ENCODE measurements at places on chromosomes 7 and 10.
A peak's percentile ranks its signal among the peaks of the same experiment; 100 is the strongest.

GRCh38 chr7:70165477-70166170 is 567.3 kb downstream of the AUTS2 start:
- DNase-seq, result no peak

DNA sequence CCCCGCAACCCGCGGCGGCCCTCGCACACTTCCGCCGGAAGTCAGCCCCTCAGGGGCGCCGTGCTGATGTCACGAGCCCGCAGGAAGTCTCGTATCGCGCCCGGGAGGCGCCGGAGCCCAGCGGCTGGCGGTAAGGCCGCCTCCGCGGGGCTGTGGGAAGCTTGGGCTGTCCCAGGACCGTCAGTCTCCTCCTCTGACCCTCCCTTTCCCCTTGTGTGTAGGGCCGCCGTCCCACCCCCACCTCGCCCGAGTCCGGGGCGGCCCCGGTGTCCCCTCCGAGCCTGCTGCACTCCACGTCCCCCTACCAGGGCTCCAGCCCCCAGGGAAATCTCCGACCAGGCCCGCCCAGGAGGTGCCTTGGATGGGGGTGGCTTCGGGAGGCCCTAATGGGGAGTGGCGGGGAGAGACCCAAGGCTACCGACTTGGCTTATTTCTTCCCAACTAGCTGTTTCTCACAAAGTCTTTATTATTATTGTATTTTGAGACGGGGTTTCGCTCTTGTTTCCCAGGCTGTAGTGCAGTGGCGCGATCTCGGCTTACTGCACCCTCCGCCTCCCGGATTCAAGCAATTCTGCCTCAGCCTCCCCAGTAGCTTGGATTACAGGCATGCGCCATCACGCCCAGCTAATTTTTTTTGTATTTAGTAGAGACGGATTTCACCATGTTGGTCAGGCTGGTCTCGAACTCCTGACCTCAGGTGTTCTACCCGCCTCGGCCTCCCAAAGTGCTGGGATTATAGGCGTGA is at the start of gene ZDHHC4:
ZDHHC4 (plus strand) TSS at position 86 of the 745 bp plus-strand sequence. CDS start 3,108 bp downstream, outside the sequence.
- DNase-seq, result peak; percentile 75

DNA sequence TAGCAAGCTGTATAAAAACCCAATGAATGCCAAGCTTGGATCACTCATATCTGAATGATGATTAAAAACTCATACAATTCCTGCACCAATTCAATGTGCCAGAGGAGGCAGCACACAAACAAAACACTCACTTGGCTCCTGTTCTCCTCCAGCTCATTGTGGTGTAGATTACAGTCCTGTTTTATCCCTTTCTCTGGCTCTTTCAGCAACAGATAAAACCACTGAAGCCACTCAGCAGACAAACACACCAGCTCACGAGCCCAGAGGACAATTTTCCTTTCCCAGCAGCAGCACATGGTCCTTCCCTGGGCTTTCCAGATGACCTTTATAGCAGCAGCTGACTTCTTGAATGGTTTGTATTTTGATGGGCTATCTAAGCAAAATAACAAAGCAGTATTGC is 107.3 kb upstream of the STARD3NL start:
- no peak for DNase-seq

DNA sequence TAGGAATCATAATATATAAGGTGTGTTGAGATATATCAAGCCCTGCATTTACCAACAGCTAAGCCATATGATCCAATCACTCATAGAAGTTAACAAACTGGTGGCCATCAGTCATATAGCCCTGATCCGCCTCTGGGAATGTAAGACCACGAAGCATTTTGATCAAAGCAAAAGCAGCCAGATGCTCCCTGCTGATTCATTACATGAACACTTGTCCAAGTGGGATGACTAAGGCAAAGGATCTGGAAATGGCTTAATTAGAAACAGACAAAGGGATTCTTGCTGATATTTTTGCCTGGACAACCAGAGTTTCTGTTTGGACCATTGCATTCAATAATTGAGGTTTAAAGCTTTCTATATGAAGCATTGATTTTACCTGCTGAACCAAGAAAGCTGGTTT is 535.5 kb downstream of the GPAM start:
- DNase-seq, result no peak

DNA sequence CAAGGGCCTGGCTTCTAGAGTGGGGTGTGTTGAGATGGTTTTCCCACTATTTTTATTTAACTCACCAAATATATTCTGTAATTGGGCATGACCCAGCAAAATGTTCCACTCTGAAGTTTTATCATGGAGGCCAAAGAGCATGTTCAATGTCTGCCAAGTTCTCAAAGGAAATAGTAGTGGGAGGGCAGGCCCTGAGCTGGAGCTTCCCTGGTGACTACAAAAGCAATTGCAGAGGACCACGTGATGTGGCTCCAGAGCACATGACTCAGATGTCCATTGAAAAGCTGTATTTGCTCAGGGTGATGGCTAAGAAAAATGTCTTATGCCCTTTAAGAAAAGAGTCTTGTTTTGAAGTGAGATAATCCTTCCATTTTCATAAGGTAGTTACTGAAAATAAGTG is 1024.8 kb downstream of the LRMDA start:
- no peak for DNase-seq

GRCh38 chr7:47252675-47253074 is 329.2 kb downstream of the TNS3 start:
- no peak for DNase-seq

Measured in stimulated activated CD8-positive, alpha-beta memory T cell treated with anti-CD3 and anti-CD28 coated beads, Interleukin-7, amount 100 ng/mL, for 1 hour (primary cell).